ENCODE measurements at places on chromosomes 16 and 17. TPM values are rescaled to one million over a fixed set of nuclear protein-coding genes. Genes with fewer than 3 reads are reported as not detected.

Gene GPS2
- 34.1 TPM for total RNA-seq

- no peak for DNase-seq
These were observed 54.1 kb downstream of the CES1 start for GRCh38 chr16:55778757-55779156.

DNA sequence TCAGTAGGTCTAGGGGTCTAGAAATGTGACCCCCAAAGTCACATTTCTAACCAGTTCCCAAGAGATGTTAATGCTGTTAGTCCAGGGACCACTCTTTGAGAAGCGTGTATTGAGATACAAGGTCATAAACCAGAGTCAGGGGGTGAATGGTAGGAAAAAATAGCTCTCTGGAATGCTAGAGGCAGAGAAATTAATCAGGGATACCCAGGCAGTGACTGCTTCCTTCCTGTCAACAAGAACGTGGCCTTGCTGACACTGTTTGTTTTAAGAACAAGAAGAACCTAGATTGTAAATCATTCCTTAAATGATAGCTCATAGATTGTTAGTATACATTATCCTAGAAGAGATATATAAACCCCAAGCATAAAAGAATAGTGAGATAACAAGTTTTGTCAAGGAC, 43.8 kb downstream of the PITPNM3 start:
- no peak for DNase-seq

DNA sequence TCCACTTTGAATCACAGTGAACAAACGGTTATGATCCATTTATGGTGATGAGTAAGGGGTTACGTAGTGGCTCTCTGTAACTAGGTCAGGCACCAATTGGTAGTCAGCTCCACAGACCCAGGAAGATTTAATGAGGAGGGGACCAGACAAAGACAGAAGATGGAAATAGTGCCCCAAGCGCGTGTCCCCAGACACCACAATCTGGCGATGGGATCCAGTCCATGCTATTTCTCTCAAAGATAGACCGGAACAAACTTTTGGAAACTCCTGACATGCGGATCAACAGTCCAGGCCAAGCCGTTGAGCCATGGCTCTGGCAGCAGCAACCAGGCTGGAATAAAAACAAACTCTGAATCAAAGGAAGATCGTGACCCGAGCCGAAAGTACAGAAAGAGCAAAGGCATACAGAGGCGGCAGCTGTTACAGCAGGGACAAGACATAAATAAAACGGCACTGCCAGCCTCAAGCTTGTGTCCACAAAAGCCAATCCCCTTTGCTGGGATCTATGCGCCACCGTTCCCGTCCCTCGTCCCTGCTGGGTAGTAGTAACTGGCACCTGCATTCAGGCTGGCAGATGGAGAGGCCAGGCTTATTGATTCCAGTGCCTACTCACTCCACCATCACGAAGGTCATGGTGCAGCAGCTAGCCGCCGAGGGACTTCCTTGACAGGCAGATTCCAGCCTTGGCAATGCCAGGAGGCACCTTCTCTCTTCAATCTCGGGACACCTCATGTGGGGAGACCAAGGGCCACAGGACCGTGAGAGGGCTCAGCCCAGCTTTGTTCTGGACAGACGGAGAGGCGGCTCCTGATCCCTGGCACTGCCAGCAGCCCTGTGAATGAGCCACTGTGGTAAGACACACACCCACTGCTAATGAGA, 50.2 kb downstream of the CDH11 start:
- DNase-seq, result peak; percentile 61
